ENCODE measurements at places on chromosomes 7 and 10. TPM values are rescaled to one million over a fixed set of nuclear protein-coding genes. Genes with fewer than 3 reads are reported as not detected.

DNA sequence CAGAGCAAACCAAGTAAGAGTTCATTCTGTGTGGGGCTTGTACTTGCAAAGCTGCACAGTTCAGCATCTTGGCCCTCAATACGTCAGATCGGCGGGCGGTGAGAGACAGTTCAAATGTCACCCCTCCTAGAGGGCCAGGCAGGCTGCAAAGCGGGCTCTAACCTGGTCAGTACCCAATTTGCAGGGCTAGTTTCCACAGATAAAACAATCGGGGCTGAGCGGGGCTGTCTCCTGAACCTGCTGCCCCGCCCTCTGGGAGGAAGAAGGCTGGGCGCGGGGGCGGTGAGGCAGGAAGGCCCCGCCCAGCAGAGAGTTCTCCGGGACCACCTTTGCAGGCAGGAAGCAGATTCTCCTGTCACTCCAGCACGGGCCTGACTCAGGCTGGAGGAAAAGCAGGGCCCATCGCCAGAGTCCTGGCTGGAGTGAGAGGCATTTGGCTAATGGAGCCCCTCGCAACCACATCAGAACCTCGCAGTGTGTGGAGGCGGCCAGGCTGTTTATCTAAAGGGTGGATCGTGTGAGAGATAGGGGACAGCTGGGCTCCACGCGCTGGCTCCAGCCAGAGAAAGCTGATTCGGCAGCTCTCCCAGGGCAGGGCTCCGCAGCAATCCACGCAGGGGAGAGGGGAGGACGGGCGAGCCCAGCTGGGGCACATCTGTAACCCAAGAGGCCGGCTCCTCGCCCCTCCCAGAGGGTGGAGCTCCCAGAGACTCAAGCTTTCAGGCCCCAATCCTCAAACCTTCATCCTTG, 83.1 kb downstream of the SH3PXD2A start:
- peak; percentile 97 for DNase-seq

GRCh38 chr10:30529373-30529998, 95.5 kb downstream of the MAP3K8 start:
- no peak for DNase-seq

- DNase-seq, result no peak
Observed at GRCh38 chr10:123102673-123103072, 33.1 kb upstream of the HMX3 start.

DNA sequence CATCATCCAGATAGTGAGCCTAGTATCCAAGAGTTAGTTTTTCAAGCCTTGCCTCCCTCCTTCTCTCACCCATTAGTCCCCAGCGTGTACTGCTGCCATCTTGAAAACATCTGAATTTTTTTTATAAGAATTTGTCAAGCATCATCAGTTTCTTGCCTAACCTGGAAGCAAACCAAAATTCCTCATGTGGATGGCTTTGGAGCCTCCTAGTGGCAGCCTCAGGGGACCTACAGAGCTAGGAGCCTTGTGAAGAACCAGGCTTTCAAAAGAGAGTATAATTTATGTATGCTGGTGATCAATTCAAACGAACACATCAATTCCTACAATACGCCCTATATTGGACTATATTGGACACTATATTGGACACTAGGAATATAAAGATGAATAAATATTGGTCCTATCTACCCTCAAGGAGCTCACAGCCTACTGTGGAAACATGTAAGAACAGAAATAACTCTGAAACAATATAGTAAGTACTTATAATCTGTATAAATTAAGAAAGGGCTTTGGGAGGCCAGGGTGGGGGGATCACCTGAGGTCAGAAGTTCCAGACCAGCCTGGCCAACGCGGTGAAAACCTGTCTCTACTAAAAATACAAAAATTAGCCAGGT, 63.4 kb downstream of the HPSE2 start:
- peak; percentile 74 for DNase-seq

GRCh38 chr10:103921750-103922195, 3.8 kb upstream of the STN1 start:
- DNase-seq, result peak; percentile 8

The IQUB gene
- 0.43 TPM for total RNA-seq

The CH25H gene
- total RNA-seq, result under 0.01 TPM

Data from fibroblast of villous mesenchyme (primary cell).